ENCODE measurements at places on chromosomes 5 and 9.

DNA sequence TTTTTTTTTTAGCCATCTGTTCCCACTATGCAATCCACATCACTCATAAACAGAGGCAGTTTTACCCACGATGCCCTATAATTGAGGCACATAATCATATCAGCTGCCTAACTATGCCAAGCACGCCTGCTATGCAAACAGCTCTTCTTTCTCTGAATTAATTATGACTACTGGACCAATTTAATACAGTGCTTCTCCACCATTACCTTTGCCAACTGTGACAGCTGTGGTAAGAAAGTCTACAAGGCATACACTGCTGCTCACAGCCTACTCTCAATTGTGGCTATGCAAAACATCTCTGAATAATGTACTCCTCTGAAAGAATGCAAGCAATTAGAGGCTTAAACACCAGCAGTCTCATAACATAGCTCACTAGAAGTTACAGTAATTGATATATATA lies 97.1 kb downstream of the DTWD2 start:
- DNase-seq, result no peak

- no peak for DNase-seq
These were observed 2.6 kb downstream of the QSOX2 start for GRCh38 chr9:136242918-136243525.

- DNase-seq, result no peak
These were observed 851.7 kb upstream of the DMAC1 start for GRCh38 chr9:8651070-8651845.

GRCh38 chr5:36222620-36223019 lies 19.1 kb downstream of the NADK2 start:
- no peak for DNase-seq

DNA sequence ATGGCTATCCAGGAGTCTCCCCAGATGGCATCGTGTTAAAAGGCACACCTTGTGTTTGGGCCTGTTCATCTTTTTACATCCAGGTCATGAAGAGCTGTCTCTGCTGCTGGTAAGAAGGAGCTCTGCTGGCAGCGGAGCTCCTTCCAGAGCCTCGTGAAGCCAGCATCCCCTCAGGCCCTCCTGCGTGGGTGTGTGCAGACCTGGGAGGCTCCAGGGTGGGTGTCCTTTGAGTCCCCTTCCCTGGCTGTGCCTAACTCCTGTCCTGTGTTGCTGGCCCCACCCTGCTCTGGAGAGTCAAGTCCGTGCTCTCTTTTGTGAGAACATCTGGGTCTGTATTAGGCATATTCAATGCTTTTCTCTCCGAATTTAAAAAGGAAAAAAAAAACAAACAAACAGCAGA lies 149.6 kb upstream of the IRX2 start:
- DNase-seq, result no peak

- peak; percentile 99 for DNase-seq
These were observed 36.0 kb downstream of the HMGXB3 start for GRCh38 chr5:150036513-150036912.

- peak; percentile 84 for DNase-seq
These were observed 127.1 kb downstream of the TRIO start for GRCh38 chr5:14270209-14270702.

- DNase-seq, result no peak
These were observed 93.5 kb downstream of the FOXD1 start for GRCh38 chr5:73355108-73355507.

DNA sequence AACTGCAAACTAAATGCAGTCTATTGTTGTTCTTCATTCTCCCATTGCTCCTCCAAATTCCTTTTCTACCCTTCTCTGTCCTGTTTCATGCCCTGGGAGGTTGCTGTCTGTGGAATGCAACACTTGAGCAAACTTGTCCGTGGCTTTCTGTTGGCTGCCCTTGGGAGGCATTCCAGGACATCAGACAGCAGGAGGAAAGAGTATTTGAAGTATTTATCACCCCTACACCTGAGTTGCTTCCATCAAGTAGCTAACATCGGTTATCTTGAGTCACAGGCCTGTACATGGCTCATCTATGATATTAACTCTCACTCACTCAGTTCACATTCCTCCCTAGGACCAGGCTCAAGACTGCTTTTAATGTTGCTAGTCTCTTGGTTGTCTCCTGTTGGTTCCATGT lies 803.4 kb upstream of the CDH6 start:
- no peak for DNase-seq

DNA sequence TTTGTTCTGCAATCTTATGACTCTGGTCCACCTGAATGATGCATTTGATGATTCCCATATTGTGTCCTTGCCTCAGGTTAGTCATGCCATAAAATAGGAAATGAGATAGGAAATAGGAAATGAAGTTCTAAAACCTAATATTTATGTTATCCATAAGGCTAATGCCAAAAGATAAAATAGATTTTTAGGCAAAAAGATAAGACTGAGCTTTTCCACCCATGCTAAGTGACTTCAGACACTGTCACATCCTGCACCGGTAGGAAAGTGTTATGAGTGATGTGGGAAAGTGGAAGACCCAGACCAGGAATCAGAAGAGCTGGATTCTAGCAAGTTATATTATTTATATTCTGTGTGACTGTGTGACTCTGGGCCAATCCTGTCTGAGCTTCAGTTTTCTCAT lies 600.8 kb upstream of the DMAC1 start:
- no peak for DNase-seq

DNA sequence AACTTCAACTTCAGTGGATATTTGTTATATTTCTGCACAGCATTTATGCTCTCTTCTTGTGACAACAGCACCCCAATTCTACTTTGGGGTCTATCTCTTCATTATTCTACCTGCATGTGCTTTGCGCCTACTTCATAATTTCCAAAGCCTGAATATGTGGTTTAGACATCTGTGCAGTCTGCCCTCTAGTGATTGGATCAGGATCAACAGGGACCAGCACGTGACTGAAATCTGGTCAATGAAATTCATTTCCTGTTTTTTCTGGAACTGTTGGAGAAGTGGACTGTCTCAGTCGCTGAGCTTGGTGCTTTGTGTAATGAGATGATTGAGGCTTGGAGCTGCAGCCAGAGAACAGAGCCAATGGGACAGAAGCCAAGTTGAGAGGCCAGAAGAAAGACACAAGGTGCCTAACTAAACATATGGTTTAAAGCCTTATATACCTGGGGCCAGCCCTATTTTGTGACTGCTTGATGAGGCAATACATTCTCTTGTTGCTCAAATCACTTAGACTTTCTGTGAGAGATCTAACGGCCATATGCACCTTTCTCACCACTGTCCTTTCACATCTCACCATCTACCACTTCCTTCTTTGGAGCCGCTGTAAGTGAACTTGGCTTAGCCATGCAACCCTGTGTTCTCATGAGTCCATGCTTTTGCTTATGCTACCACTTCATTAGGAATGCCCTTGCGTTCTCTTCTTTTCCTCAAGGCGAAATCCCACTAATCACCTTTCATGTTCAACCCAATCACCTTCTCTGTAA lies 68.8 kb upstream of the PPP2R2B start:
- DNase-seq, result no peak

- peak; percentile 97 for DNase-seq
These were observed 2.6 kb upstream of the ENC1 start for GRCh38 chr5:74643111-74643562.

GRCh38 chr9:274406-274805 lies 59.7 kb downstream of the DOCK8 start:
- no peak for DNase-seq

DNA sequence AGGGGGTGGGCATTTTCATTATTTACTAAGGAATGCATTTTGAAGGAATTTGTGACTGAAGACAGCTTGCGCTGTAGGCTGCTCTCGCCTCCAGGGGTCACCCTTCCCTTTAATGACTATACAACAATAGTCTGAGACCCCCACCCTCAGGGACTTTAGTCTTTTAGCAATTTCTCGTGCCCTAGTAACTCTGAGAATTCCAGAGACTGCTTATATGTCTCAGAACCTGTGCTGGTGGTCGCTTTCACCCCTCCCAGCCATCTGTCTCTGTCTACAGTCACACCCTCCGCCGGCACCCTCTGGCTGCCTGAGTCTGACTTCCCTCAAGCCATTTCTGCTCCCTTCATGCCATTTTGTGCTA lies 671.4 kb downstream of the NR2F1-AS1 start:
- DNase-seq, result no peak

- DNase-seq, result no peak
These were observed 22.2 kb downstream of the SKP2 start for GRCh38 chr5:36174119-36174518.

DNA sequence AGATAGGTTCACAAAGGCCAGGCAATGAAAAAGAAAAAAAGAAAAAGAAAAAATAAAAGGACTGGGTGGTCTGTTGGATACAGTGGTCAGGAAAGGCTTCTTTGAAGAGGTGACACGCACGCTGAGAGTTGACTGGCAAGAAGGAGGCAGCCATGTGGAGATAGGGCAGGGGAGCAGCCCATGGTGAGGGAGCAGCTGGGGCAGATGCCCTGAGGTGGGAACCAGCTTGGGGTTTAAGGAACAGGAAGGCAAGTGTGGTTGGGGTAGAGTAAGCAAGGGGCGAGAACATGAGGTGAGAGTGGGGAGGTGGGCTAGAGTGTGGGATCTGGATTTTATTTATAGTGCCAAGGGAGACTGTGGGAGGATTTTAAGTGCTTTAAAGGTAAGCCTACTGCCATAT lies 6.8 kb downstream of the ENHO start:
- no peak for DNase-seq

DNA sequence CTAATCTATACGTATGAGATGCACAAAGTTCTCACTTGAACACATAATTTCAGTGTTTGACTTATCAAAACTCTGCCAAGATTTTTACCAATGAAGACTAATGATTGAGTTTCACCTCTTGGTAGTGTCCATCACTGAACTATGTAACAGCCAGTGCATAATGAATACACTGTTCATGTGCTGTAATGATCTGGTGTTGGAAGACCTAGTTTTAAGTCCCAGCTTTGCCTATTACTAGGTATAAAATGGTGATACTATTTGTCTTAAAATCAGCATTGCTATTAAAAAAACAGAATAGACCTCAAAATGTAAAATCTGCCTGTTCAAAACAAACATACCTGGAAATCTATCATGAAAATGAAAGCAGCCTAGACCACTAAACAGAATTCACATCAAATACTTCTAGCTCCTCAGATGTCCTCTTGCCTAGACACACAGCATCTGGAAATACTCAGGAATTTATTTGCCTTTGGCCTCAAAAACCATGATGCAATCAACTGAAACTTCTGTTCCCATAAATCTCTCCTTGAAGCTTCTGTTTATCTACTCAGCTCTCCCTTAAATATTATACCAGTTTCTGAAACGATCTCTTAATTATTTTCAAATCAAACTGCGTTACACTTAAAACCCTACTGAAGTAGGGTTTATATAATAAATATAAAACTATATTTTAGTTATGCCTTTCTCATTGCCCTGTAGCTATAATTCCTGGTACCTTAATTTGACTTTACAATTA lies 38.1 kb downstream of the MRPS27 start:
- peak; percentile 86 for DNase-seq

GRCh38 chr5:77852068-77852513 lies 76.0 kb upstream of the TBCA start:
- DNase-seq, result no peak

DNA sequence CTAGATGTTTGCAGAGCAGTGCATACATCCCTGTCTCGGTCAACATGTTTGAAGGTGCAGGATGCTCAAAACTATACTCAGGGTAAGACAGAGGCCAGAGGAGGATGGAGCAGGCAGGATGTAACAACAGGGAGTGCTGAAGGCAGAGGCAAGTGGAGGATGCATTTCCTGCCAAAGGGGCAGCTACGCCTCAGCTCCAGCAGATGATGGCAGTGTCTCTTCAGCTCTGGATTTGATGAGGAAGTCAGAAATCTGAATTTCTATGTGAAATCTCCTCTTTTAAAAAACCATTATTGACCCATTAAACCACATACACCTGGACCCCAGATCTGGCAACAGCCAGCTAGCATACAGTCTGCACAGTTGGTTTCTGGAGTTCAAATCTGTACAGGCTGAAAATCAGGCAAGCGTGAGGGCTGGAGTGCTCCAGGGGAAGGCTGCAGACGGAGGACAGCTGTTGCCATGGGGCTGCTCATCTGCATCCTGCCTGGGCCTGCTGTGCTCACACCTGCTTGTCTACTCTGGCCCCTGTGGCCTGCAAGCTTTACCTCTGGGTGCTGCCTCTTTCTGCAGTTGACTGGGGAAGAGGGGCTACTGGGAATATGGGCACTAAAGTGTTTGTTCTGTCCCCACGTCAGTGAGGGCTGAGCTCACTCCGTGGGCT lies 152.9 kb upstream of the SLC28A3 start:
- no peak for DNase-seq

DNA sequence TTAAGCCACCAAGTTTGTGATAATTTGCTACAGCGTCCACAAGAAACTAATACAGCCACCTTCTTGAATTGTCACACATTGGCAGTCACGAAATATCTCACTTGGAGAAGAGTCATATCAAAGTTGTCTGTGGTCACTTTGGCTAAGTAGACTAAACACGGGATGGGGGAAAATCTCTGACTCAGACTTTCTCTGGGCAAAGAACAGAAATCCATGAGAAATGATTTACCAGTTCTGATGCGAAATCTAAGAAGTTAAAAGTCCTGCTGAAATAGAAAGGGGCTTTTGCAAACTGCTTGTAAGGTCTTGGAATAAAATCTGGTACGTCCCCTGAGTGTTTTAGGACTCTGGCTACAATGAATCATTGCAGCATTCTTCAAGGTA lies 158.4 kb downstream of the COL23A1 start:
- no peak for DNase-seq

DNA sequence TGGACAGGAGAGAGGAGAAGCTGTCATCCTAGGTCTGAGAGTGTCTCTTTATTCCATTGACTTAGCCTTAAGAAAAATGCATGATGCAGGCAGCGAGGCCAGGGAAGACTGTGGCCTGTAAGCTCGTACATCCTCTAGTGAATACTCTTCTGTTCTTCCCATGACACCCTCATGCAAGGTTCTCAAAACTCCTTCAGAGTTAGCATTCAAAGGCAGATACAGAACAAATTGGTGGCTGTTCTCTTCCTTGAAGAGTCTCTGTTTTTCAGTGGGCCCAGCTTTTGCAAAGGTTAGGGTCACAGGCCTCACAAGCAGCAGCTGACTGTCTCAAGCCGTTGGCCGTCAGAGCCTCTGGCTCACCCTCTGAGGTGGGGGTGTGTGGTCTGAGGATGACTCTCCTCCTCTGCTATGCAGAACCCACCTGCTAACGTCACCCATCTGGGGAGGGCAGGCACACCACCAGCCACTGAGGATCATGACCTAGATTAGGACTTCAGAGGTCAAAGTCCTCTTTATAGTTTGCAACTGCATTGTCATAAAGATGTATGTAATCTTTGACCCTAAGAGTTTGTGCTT lies 15.1 kb downstream of the ADCY2 start:
- no peak for DNase-seq

GRCh38 chr5:20359377-20359776 lies 371.4 kb upstream of the CDH18 start:
- DNase-seq, result no peak

DNA sequence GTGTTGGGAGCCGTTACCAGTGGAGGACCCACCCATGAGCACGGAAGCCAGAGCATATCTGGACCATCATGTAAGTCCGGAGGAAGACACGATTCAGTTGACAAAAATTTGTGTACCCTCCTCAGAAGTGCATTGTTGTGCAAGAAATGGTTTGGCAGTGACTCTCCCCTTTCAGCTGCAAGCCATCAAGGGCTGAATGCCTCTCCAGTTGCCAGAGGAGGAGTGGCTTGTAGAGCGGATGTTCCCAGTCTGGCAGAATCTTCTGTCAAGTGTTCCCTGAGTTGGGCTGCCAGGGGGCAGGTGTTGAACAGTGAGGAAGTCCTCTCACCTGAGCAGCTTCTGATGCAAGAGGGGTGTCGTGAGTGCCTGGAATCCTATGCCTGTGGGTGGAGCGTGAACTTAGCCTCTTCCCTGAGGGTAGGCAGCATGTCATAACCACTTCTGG lies 27.6 kb upstream of the CDKN2AIPNL start:
- peak; percentile 94 for DNase-seq

All from HCEC 1CT (cell line).